ENCODE measurements at places on chromosomes 6 and 20.

- DNase-seq, result no peak
Measured at GRCh38 chr6:129978148-129978916, 40.0 kb upstream of the L3MBTL3 start.

DNA sequence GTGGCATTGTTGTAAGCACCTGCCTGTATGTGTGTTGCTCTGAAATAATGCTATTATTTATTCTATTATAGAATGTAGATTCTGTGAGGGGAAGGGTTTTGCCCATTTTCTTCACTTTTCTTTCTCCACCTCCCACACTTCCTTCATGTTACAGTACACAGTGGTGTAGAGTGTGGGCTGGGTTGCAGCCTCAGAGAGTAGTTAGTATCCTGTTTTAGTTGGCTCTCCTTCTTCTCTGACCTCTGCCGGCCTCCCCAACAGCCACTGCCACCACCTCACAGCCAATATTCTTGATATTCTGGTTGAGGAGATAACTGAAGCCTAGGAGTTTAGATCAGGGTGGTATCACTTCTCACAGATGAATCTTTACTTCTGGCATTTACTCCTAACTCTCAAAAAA lies 143.4 kb downstream of the BCKDHB start:
- DNase-seq, result no peak

- no peak for DNase-seq
Measured at GRCh38 chr6:106122306-106122918, 36.3 kb downstream of the PRDM1 start.

GRCh38 chr6:166589786-166590574 lies 3.5 kb upstream of the RAMACL start:
- no peak for DNase-seq

DNA sequence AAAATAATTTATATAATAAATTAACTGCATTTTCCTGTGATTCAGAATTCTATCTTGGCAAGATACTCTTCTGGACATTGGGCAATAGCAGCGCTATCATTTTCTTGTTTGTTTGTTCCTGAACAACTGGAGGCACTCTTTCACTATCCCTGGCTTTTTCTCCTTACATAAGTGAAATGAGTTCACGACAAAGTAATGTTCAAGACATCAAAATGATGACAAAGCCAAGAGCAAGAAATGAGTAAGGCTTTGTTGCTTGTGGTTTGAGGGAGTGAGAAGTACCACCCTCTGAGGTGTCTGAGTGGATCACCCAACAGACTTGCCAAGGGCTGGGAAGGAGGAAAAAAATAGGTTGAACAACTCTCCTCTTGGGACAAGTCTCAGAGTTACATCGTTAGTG lies 466.6 kb upstream of the JAG1 start:
- no peak for DNase-seq

DNA sequence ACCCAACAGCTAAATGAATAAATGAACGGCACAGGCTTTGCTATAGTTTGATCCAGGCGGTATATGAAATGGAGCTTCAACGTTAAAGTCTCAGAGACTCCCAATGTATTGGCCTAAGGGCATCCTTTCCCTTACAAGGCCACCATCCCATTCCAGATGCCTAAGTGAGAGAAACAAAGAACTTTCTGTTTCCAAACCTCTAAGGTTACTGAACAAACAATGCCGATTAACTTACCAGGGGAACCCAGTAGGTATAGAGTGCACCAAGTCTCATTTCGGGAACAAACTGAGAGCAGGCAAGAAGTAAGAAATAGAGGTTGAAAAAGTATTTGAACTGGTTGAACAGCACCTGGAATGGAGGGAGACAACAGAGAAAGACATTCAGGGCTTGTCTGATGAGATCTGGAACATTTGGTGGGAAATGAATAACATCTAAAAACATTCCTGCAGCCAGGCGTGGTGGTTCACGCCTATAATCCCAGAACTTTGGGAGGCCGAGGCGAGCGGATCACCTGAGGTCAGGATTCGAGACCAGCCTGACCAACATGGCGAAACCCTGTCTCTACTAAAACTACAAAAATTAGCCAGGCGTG lies 42.5 kb downstream of the ATP9A start:
- DNase-seq, result no peak

GRCh38 chr6:71488186-71488585 lies 199.6 kb downstream of the OGFRL1 start:
- no peak for DNase-seq

DNA sequence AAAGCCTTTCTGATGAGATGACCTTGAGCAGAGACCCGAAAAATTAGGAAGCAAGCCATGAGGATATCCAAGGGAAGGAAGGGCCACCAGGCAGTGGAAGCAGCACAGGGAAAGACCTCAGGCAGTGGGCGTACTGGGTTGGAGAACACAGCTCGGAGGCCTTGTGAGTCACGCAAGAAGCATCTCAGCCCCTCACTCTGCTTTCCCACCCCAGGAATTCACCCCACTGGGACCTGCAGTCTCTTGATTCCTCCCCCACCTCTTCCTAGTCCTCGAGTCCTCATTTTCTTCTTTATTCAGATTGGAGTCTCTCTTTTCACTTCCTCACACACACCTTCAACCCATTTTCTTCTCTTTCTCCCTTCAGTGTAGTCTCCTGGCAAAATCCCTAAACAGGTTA lies 27.0 kb downstream of the RPRD1B start:
- DNase-seq, result no peak

DNA sequence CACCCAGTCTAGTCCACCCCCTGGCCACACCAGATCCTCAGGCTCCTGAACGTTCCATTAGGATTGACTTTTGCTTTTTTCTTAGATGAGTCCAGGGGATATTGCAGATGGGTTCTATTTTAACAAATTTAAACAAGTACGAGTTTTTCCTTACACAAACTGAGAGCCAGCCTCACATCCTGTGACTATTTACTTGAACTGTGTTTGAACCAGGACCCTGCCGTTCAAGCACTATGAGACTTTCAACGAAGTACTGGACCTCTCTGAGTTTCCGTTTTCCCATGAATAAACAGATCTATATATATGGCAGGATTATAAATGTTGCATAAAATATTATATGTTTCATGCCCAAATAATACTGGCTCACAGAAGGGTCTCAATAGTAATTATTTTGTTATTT lies 1.4 kb upstream of the METTL24 start:
- no peak for DNase-seq

DNA sequence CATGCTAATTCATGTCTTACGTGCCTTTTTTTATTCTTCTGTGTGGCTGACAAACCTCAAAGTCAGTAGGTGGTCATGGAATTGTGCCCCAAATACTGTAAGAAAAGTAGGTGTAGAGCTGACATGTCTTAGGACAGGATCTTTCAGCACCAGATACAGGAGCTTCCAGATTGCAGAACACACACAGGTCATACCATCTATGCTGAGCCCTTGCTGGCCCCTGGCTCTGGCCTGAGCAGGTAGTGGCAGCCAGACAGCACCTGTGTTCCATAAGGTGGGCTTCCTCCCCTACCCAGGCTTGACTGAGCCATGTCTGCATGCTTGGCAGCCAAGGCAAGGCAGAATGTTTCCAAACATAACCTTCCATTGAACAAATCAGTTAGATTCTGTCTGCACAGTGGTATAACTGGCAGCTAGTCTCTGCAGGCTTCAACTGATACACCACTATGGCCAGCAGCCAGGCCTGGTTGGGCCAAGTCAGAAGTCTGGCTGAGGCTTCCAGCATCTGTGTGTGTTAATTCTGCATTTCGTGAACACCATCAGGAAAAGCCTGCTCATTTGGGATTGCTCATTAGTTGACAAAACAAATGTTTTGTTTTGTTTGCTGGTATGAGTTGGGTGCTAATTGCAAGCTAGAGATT lies 366.5 kb downstream of the FOXA2 start:
- no peak for DNase-seq

- no peak for DNase-seq
Measured at GRCh38 chr6:30231067-30231466, 17.9 kb upstream of the TRIM26 start.

DNA sequence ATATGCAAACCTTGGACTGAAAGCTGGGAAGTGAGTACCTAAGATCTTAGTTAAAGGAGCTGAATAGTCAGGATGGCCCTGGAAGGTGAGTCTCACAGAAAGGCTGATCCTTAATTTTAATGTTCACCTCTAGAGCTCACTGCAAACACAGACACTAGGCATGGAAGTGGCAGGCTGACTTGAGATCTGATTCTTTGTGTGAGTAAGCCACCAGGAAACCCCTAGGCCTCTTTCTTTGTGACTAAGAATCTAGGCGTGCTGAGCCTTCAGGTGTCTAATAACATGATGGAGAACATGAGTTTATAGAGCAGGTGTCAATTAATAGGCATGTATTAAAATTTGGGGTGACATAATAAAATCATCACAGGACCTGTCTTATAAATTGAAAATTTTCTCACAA lies 642.2 kb downstream of the EYS start:
- DNase-seq, result no peak

DNA sequence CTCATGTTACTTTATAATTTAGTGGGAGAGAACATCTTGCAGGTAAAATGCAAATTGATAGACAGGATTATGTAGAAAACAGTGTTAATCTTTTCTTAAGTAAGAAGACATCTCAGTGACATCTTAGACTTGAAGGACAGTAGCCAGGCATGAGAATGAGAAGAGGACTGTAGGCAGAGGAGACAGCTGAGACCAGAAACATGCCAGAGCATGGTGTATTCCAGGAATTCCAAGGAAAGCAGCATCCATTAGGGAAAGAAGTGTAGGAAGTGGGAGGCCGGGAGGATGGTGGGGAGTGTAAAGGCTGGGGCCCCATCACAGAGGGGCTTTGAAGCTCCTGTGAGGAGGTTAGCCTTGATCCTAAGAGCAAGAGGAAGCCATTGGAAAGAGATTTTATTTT lies 225.6 kb downstream of the ARID1B start:
- no peak for DNase-seq

DNA sequence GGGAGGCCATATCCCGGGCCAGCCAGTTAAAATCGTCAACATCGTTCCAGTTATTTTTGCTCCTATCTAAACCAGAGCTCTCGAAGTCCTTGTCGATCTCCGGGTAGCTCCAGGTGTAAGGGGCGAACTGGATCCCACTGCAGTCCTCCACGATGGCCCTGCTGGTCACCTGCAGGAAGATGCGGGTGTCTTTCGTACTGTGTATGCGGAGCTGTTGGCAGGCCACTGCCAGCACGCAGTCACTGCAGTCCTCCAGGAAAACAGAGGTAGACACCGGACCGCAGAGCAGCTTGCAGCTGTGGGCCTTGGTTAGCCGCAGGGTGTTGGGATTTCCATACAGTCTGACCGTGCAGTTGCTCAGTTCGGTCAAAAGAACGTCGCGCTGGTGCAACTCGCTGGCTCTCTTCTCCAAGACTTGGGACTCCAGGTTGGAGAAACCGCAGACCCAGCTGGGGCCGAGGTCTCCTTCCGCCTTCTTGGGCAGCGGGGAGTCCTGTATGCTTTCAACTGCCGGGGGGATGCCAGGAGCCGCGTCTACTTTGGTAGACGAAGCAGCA lies 742 bp downstream of the TBCC start:
- DNase-seq, result peak; percentile 12

DNA sequence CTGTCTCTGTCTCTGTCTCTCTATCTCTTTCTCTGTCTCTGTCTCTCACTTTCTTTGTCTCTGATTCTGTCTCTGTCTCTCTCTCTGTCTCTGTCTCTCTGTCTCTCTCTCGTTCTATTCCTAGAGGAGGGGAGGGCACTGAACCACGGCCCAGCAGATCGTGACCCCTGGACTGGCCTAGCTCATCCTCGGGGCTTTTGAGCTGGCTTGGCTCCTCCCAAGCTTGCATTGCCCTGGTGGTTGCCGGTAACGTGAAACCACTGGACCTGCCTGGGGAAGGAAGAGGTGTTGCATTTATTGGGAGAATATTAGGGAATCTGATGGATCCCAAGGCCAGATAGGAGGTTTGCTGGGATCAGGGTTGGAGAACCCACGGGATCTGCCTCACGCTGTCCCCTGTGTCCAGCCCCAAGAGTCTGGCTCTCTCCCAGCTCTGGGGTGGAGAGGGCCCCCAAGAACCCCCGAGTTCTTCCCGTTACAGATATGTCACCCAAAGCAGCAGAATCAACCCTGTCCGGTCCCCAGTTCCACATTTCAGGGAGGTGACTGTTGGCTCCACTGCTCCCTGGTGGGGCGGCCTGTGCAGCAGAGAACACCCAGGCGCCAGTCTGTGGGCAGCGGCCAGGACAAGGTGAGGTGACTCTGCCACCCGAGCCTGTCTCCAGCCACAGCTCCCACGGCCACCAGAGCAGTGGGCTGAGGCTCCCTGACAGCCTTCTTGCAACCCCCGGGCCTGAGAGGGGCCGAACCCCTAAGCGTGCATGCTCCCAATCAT lies 228.3 kb downstream of the TTLL2 start:
- DNase-seq, result no peak

DNA sequence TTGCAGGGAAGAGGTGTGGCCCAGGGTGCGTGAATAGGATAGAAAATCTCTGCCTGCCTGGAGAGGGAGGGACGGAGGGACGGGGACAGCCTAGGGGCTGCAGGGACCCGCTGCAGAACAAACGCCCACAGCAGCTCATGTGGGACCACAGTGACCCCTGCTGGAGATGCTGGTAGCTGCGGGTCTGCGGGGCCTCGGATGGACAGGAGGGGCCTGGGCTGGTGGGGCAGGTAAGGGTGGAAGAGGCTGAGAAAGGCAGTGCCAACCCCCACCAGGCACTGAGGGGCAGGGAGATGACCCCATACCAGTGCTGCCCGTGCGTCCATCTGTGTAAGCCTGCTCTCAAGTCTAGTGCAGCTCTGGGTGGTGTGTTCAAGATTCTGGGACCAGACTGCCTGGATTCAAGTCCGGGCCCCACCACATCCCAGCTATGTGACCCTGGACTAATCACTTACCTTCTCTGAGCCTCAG lies 39.4 kb downstream of the KIAA1755 start:
- DNase-seq, result peak; percentile 80

- DNase-seq, result no peak
Measured at GRCh38 chr6:80331974-80332373, 225.5 kb downstream of the BCKDHB start.

GRCh38 chr6:38239719-38240451 lies 399.8 kb downstream of the BTBD9 start:
- no peak for DNase-seq

DNA sequence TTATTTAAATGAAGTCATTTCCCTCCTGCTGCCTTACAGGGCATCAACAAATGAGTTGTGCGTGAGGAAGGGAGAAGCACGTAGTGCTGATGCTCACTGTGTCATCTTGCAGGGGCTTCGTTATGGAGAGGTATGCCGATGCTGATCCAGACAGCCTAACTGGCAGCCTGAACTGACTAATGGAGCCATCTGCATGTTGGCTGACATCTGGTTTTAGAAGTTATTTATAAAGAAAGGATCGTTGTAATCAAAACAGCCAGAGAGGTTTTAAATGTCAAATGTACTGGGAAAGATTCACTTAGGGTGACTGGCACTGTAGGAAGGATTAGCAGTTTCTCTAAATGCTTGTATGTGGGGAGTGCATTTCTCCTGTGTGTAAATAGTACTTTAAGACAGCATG lies 54.6 kb downstream of the FARS2 start:
- no peak for DNase-seq

GRCh38 chr6:33620158-33620855 lies 815 bp upstream of the ITPR3 start:
- no peak for DNase-seq

- DNase-seq, result no peak
Measured at GRCh38 chr6:36822506-36823269, 16.6 kb downstream of the CPNE5 start.

All from neuronal stem cell (in vitro differentiated cells).